ENCODE measurements at places on chromosomes 3 and 15.

- DNase-seq = no peak
Observed at GRCh38 chr3:172084871-172085556, 45.6 kb downstream of the FNDC3B start.

DNA sequence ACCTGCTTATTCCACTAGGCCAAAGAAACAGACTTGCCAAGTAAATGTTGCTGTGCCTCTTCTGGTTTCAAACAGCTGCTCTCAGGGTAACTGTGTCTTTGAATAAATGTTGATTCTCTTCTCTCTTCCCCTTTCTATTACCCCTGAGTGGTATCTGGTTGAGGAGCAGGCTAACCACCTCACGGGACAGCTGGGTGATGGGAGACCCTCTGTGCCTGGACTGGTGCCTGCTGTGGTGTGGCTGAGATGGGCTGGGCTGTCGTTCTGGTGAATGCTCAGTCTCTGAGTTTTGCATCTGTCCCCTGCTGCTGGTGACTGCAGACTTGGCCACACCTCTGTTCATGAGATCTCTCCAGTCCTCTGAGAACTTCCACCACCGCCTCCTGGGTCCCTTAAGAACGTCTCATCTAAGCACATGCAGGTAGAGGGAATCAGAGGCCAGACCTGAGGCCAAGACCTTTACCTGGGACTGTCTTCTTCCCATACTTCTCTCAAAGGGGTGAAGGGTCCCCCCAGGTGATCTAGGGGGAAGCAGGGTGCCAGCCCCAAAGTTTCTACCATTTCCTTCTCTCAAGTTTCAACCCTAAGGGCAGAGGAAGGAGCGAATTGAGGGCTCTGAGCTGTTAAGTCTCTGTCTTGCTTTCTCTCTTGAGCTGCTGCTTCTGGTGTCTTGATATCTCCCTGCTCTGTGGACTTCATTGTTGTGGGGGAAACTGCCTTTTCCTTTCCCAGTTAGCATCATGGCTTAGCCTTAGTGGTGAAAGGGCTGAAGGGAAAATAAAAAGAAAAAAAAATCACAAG, 252.9 kb downstream of the EBLN2 start:
- no peak for DNase-seq

DNA sequence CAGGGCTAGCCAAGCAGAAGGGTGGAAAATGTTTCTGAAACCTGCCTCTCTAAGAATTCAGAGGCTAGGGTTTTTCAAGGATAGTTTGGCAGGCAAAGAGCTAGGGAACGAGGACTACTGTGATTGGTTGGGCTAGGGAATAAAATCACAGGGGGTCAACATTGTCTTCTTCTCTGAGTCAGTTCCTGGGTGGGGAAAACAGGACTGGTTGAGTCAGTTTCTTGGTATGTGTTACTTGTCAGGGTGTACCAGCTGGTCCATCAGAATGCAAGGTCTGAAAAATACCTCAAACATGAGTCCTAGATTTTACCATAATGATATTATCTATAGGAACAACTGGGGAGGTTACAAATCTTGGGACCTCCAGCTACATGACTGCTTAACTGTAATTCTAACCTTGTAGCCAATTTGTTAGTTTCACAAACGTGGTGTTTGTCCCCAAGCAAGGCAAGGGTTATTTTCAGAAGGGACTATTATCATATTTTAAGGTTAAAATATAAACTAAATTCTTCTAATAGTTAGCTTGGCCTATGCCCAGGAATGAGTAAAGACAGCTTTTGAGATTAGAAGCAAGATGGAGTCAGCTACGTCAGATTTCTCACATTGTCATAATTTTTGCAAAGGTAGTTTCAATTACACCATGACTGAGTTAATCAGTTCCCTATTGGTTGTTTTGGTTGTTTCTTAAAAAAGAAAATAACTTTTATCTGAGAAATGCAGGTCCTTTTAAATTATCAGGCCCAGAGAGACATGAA, 231.5 kb downstream of the ALCAM start:
- DNase-seq = no peak

GRCh38 chr3:43405888-43406642, 119.7 kb downstream of the SNRK start:
- DNase-seq = no peak
